ENCODE measurements at places on chromosomes 13 and 19.
A peak's percentile ranks its signal among the peaks of the same experiment; 100 is the strongest.

DNA sequence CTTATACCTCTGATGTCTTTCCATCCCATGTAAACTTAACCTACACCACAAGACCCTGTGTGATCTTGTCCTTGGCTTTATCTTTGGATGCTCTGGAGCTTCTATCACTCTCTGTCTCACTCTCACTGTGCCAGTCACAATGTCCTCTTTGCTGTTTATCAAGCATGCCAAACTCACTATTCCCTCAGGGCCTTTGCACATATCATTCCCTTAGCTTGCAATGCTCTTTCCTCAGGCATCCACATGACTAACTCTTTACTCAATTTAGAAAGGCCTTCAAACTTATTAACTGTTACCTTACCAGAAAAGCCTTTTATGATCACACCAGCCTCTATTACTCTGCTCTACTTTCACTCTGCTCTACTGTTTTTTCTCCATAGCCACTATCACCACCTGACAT lies 354.1 kb downstream of the RFC3 start:
- no peak for DNase-seq

DNA sequence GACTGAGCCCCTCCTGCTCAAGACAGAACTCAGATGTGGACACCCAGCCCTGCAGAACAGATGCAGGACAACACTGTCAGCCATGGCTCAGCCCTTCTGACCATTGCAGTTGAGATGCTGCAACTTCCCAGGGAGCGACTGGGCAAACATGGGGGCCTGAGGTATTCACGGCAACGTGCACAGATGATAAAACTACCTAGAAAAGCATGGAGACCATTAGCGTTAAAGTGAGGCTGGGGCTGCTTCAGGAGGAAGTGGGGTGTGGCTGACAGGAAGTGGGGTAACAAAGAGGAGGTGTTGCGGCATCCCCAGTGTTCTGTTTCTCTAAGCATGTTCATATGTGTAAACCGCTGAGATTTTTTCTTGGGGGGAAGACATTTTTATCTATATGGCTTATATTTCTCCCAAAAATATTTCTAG lies 1.3 kb upstream of the SIGLEC9 start:
- peak; percentile 32 for DNase-seq

DNA sequence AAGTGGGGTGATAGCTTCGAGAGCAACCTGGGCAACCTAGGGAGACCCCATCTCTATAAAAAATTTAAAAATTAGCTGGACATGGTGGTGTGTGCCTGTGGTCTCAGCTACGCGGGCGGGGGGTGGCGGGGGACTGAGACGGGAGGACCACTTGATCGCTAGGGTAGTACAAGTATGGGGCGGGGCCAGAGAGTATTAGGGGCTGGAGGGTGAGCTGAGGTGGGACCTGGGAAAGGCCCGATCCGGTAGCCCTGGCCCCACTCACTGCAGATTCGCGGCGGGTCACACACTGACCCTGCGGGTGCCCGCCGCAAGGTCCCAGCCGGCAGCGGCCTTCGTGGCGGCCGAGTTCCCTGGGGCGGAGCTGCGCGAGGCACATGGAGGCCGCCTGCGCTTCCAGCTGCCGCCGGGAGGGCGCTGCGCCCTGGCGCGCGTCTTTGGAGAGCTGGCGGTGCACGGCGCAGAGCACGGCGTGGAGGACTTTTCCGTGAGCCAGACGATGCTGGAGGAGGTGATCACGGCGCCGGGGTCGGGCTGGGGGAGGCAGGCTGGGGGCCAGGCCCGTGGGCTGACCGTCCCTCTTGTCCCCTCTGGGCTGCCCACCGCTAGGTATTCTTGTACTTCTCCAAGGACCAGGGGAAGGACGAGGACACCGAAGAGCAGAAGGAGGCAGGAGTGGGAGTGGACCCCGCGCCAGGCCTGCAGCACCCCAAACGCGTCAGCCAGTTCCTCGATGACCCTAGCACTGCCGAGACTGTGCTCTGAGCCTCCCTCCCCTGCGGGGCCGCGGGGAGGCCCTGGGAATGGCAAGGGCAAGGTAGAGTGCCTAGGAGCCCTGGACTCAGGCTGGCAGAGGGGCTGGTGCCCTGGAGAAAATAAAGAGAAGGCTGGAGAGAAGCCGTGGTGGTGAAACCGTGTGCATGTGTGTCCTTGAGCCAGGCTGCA lies 2.0 kb upstream of the ARHGAP45 start:
- no peak for DNase-seq

DNA sequence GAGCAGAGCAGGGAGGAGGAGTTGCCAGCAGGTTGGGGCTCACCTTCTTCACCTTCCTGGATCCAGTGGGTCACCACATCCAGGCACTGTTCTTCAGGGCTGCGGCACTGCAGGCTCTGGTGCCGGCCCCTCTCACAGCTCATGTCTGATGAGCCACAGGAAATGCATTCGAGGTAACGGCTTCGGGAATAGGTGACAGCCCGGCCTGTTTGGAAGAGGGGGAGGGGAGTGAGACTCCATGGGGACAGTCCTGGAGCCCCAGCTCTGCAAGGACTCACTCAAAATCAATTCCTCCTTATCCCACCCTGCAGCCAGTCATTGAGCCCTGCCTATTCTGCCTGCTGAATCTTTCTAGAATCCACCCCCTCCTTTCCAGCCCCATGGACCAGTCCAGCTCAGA lies 13.5 kb downstream of the PLAUR start:
- DNase-seq = no peak

DNA sequence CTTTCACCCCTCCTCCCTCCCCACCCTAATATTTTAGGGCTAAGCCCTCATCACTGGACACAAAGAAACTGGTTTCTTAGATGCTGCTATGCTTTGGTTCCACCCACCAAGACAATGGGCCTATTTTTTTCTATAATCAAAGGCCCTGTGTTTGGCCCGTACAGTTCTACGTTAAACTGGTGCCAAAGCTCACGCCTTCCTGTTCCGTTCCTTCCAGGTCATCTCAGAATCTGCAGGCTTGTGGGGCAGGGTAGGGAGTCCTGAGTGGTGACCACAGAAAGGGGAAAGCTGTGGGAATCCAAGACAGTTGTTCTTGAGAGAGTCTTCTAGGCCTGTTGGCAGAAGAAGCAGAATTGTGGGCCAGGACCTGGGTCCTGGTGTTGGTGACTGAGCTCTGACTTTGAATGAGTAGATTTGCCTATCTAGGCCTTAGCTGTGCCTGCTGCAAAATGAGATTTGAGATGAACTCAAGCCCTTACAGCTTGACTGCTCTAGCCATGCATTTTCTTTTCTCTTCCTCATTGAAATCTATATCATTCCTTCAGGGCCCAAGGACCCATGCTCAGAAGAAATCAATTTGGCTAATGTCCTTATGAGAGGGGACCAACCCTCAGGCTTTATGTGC lies 19.1 kb upstream of the CXCL17 start:
- no peak for DNase-seq

- no peak for DNase-seq
Measured at GRCh38 chr13:47723898-47724297, 277.2 kb downstream of the SUCLA2 start.

- DNase-seq = peak; percentile 56
Measured at GRCh38 chr19:51158474-51159129, 16.5 kb downstream of the SIGLEC7 start.

- no peak for DNase-seq
Measured at GRCh38 chr19:32442650-32443049, 37.1 kb downstream of the DPY19L3 start.

DNA sequence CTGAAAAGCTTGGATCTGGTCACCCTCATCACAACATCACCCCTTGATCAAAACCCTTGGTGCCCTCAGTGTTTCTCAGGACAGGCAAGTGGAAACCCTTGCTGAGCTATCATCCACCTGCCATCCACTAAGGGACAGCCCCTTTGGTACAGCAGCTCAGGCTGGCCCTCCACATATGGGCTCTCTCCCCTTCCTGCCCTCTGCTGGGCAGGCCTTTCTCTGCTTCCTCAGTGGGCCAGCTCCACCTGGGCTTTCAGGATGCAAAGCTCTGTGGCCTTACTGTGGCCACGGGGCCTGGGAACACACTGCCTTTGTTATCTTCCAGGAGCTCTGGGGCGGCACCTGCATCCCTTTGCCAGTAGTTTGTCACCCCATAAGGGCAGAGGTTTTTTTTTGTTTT lies 4.9 kb downstream of the SUGP1 start:
- DNase-seq = no peak

GRCh38 chr19:5360003-5360780 lies 19.6 kb upstream of the PTPRS start:
- DNase-seq = no peak

- no peak for DNase-seq
Measured at GRCh38 chr13:57569986-57570385, 61.6 kb upstream of the PCDH17 start.

- no peak for DNase-seq
Measured at GRCh38 chr19:10887616-10888367, 16.4 kb downstream of the CARM1 start.

GRCh38 chr19:31357315-31357673 lies 8.1 kb upstream of the TSHZ3 start:
- DNase-seq = no peak

- DNase-seq = no peak
Measured at GRCh38 chr19:38765214-38765613, 8.1 kb downstream of the LGALS7 start.

DNA sequence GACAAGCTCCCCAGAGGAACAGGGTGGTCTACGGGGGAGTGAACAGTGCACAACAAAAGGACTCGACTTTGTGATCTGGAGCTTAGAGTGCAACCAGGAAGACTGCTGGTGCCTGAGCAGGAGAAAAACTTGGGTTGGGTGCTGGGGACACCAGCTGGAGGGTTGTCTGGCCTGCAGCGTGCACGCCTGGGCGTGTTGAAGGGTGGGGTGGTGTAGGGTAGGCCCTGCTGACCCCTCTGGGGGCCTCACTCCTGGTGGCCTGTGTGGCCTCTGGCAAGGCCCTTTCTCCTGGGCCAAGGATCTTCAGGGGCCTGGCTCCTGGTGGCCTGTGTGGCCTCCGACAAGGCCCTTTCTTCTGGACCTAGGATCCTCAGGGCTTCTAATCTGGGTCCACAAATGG lies 4.7 kb upstream of the RSPH6A start:
- no peak for DNase-seq

GRCh38 chr19:49061445-49061844 lies 3.2 kb downstream of the NTF4 start:
- DNase-seq = no peak

DNA sequence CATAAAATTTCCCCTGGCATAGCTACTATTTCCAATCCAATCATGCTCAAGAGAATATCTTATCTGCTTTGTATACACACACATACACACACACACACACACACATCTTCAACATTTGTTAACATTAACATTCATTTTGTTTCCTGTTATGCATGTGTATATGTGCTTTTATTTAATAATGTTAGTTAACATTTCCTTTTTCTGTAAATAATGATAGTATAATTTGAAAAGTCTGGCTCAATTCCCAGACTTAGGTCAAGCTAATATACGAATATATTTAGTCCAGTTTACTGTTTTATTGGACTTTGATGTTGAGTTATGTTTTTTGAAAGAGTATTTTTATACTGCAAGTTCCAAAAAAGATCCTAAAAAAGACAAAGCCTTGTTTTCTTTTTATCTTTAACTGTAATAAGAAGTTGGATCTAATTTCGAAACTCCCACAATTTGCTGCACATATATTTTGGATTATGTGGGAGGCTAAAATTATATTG lies 1072.4 kb downstream of the EFNB2 start:
- no peak for DNase-seq

DNA sequence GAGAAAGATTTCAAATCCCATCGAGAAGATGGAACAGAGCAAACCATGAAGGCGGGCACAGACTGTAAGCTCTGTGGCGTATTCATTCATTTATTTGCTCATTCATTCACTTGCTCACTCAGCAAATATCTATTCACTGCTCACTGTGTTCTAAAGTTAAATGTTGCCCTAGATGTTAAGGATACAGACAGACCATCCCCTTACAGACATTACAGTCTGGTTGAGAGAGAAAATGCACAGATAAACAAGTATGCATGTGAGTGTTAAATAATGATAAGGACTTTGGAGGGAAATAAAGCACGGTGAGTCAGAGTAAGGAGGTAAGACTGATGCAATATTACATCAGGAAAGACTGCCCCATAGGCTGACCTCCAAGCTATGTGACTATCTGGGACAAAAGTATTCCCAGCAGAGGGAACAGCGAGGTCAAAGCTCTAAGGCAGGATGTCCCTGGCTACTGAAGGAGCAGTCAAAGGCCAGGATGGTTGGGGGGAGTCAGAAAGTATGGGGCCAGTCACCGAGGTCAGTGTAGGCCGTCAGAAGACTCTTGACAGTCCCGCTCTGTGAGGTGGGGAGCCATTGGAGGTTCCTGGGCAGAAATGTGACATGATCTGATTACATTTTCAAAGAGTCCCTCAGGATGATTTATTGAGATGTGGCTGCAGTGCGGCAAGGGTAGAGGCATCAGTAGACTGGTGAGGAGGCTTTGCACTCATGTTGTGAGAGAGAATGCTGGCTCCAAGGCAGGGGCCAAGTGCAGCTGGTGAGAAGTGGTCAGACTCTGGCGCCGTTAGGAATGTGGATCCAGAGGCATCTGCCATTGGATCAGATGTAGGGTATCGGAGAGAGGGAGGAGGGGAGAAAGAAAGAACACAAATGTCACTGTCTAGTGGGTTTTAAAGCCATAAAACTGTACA lies 37.9 kb downstream of the MBNL2 start:
- DNase-seq = no peak

- DNase-seq = no peak
Measured at GRCh38 chr19:33368074-33368864, 5.2 kb upstream of the CEBPG start.

DNA sequence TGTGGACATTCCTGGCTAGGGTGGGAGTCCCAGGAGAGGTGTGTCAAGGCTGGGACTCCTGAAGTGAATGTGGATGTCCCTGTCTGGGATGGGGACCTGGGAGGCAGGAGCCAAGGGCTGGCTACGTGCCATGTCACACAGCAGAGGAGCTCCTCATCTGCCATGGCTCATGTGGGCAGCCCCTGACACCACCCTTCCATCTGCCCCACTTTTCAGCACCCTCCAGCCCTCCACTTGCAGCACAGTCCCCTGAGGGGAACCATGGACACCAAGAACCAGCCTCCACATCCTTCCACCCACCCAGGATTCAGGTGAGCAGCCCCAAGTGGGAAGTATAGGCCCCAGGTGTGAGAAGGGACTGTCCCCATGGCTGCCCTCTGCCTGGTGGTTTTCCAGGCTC lies 1.7 kb downstream of the ZNF446 start:
- no peak for DNase-seq

DNA sequence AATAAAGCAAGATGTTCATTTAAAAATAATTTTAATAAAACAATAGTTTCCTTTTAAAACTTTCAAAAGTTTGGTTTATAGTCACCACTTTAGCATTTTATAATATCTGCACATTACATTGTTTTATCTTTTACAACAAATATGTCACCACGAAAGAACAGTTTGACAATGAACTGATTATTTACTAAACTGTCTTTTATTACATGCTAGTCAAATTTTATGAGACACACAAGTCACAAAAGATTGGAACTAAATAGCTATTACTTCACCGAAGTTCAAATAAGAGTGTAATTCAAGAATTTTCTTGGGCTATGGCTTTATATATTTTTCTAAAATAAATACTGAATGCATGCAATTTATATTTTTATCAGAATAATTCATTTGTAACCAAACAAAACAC lies 57.5 kb upstream of the EEF1AKMT1 start:
- no peak for DNase-seq

GRCh38 chr19:58046856-58047255 lies 12.2 kb upstream of the ZNF135 start:
- DNase-seq = no peak

Data from lower leg skin (tissue), 4 donors.